ENCODE measurements at places on chromosomes 6 and 20. TPM values are rescaled to one million over a fixed set of nuclear protein-coding genes. Genes with fewer than 3 reads are reported as not detected.

The MUC21 gene
- not detected for total RNA-seq

The ARMC12 gene
- total RNA-seq, result 0.99 TPM

The ZNF512B gene
- total RNA-seq, result 10.6 TPM

The KCNK16 gene
- total RNA-seq, result not detected

The ULBP2 gene
- total RNA-seq, result 0.89 TPM

The ERMARD gene
- total RNA-seq, result 44.9 TPM

The HSPA1B gene
- 696 TPM for total RNA-seq

The RNF114 gene
- total RNA-seq, result 61.2 TPM

The UBD gene
- 0.94 TPM for total RNA-seq

The NR2E1 gene
- 0.83 TPM for total RNA-seq

The DSTN gene
- 303 TPM for total RNA-seq

The UBE2C gene
- 7.1 TPM for total RNA-seq

The MLN gene
- total RNA-seq, result not detected

The HTR1B gene
- 5.2 TPM for total RNA-seq

The TPD52L2 gene
- total RNA-seq, result 58.1 TPM

The LAMA4 gene
- 317 TPM for total RNA-seq

The ATG5 gene
- 63.8 TPM for total RNA-seq

The MRPL14 gene
- total RNA-seq, result 32.1 TPM

The ULBP1 gene
- total RNA-seq, result 0.20 TPM

The CRISP2 gene
- 0.44 TPM for total RNA-seq

The LKAAEAR1 gene
- 1.8 TPM for total RNA-seq

The DBNDD2 gene
- total RNA-seq, result 22.7 TPM

The MCHR2 gene
- 0.11 TPM for total RNA-seq

The CPNE5 gene
- total RNA-seq, result 32.5 TPM

The RBPJL gene
- total RNA-seq, result 0.11 TPM

The KAT14 gene
- total RNA-seq, result 19.6 TPM

The CFB gene
- total RNA-seq, result 21.8 TPM

The FKBP1C gene
- total RNA-seq, result 0.20 TPM

The TFEB gene
- 17.3 TPM for total RNA-seq

The CALHM5 gene
- total RNA-seq, result 2.6 TPM

The GNRH2 gene
- not detected for total RNA-seq

The CTAGE9 gene
- not detected for total RNA-seq

The FOXQ1 gene
- total RNA-seq, result 1.1 TPM

The SIRPB2 gene
- total RNA-seq, result 1.8 TPM

The BACH2 gene
- 11.0 TPM for total RNA-seq

The MMS22L gene
- total RNA-seq, result 18.9 TPM

The RIMS1 gene
- 128 TPM for total RNA-seq

The SEL1L2 gene
- not detected for total RNA-seq

The RCAN2 gene
- total RNA-seq, result 16.4 TPM

The CST7 gene
- 0.55 TPM for total RNA-seq

The VGLL2 gene
- total RNA-seq, result 0.11 TPM

The FAM83D gene
- 5.8 TPM for total RNA-seq

The SLC52A3 gene
- 1.0 TPM for total RNA-seq

The THEMIS gene
- 0.10 TPM for total RNA-seq

The CST5 gene
- total RNA-seq, result not detected

Data from spinal cord (tissue), 10 donors.